Tibial nerve (tissue), 4 donors: ENCODE measurements at places on chromosomes 5 and 9.
A peak's percentile ranks its signal among the peaks of the same experiment; 100 is the strongest.

DNA sequence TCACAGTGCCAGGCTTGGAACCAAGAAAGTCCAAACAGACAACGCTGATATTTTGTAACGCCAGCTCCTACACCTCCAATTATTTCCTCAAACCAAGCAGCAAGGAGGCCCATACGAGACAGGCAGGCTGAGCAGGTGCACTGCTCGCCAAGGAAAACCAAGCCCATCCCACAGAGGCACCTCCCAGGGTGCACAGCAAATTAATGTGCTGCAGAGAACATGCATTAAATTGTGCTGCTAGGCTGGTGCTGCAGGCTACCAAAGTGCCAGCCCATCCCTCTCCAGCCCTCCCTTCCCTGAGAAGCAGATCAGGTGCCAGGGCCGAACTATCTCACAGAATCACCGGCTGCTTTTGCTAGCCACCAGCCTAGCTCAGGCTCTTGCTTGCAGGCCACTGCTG, 137.8 kb downstream of the PAX5 start:
- H3K27ac ChIP-seq = no peak overlapping the region
- peaks cover 10% of the 10 kb centered on the region for H3K27me3 ChIP-seq
- no peak overlapping the region for H3K4me3 ChIP-seq
- H3K4me1 ChIP-seq = no peaks in the 10 kb centered on the region
- no peaks in the 10 kb centered on the region for H3K36me3 ChIP-seq

GRCh38 chr9:77744841-77745430, 96.8 kb upstream of the GNA14 start:
- peaks cover 4% of the 10 kb centered on the region for H3K36me3 ChIP-seq
- no peak for DNase-seq
- no peak overlapping the region for H3K4me3 ChIP-seq
- no peak overlapping the region for H3K27ac ChIP-seq
- H3K4me1 ChIP-seq = no peaks in the 10 kb centered on the region

GRCh38 chr5:4518903-4519672, 621.0 kb upstream of the ADAMTS16 start:
- H3K27ac ChIP-seq = no peak overlapping the region
- H3K36me3 ChIP-seq = no peaks in the 10 kb centered on the region
- no peaks in the 10 kb centered on the region for H3K4me1 ChIP-seq
- DNase-seq = no peak
- H3K27me3 ChIP-seq = no peaks in the 10 kb centered on the region
- no peak overlapping the region for H3K4me3 ChIP-seq

GRCh38 chr5:174354571-174354970, 309.1 kb downstream of the NSG2 start:
- no peak overlapping the region for H3K4me3 ChIP-seq
- no peaks in the 10 kb centered on the region for H3K4me1 ChIP-seq
- DNase-seq = no peak
- no peaks in the 10 kb centered on the region for H3K36me3 ChIP-seq
- H3K27me3 ChIP-seq = no peaks in the 10 kb centered on the region

DNA sequence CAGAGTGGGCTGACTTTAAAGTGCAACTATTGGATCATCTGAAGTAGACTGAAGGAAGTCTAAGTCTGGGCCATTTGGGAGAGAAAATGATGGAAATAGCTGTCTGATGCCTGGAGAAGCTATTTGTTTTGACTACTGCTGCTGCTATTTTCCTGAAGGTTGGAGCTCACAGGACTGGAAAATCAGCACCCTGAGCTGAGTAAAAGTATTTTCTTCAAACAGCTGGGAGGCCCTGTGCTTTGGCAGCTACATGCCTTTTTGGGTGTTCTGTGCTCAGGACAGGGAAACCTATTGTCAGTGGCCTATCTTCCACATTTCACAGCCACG, 302.6 kb downstream of the ENC1 start:
- H3K27ac ChIP-seq = no peak overlapping the region
- no peaks in the 10 kb centered on the region for H3K27me3 ChIP-seq
- no peak overlapping the region for H3K4me3 ChIP-seq

DNA sequence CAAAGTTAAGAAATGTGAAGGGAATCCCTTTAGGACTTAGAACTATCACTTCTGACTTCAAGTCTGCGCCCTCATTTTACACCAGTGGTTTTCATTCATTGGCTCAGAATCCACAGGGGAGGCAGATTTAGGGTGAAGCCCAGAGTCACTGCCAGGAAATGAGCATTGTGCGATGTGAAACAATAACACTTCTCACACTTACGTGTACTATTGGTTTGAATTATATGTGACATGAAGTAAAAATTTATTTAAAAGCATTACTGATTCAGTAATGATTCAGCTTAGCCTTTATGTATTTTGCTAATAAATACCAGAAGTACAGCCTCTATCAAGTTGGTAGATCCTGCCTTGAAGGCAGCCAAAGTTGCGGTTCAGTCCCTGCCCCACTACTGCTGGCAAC, 98.6 kb downstream of the PAM start:
- no peaks in the 10 kb centered on the region for H3K4me1 ChIP-seq
- no peak overlapping the region for H3K4me3 ChIP-seq
- DNase-seq = no peak
- no peak overlapping the region for H3K27ac ChIP-seq

GRCh38 chr9:70043285-70043684, 363 bp upstream of the MAMDC2 start:
- peak overlapping the region; percentile 56 for H3K27ac ChIP-seq
- H3K36me3 ChIP-seq = no peaks in the 10 kb centered on the region
- no peaks in the 10 kb centered on the region for H3K27me3 ChIP-seq
- peaks cover 4% of the 10 kb centered on the region for H3K4me1 ChIP-seq

DNA sequence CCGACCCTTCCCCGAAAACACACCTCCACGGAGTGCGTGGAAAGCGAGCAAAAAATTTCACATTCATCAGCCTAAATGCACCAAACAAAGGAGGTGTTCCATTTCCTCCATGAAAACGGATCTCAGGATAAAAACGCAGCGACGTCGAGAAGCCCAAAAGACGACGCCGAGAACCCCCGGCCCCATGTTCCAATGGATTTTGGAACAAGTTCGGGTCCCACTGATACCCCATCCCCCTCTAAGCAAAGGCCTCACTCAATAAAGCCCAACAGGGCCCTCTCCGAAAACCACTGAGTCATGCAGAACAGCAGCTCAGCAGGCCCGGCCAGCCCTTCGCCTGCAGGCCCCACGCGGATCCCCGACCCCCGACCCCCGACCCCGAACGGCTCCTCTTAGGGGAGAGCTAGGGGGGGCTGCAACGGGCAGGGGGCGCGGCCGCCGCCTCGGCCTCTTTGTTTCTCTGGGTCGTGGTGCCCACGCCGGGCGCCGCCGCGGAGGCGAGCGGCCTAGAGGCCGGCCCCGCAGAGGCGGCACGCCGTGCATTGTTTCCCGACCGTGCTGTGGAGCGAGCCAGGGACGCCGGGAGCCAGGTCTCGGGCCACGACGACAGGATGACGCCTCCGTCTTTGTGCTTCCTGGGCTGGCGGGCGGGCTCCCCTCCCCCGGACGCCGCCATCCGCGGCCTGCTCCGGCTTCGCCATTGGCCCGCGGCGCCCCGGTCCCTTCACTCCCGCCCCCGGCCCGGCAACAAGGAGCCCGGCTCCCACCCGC, 915 bp downstream of the ZFAND5 start:
- peaks cover 24% of the 10 kb centered on the region for H3K4me1 ChIP-seq
- peaks cover 14% of the 10 kb centered on the region for H3K36me3 ChIP-seq
- H3K27ac ChIP-seq = peak overlapping the region; percentile 100
- H3K27me3 ChIP-seq = no peaks in the 10 kb centered on the region
- no peak for DNase-seq

- peaks cover 23% of the 10 kb centered on the region for H3K4me1 ChIP-seq
- peak overlapping the region; percentile 64 for H3K27ac ChIP-seq
- H3K27me3 ChIP-seq = no peaks in the 10 kb centered on the region
- H3K36me3 ChIP-seq = peaks cover 60% of the 10 kb centered on the region
- no peak for DNase-seq
- peak overlapping the region; percentile 32 for H3K4me3 ChIP-seq
Observed at GRCh38 chr9:95463148-95464060, 53.4 kb downstream of the PTCH1 start.

DNA sequence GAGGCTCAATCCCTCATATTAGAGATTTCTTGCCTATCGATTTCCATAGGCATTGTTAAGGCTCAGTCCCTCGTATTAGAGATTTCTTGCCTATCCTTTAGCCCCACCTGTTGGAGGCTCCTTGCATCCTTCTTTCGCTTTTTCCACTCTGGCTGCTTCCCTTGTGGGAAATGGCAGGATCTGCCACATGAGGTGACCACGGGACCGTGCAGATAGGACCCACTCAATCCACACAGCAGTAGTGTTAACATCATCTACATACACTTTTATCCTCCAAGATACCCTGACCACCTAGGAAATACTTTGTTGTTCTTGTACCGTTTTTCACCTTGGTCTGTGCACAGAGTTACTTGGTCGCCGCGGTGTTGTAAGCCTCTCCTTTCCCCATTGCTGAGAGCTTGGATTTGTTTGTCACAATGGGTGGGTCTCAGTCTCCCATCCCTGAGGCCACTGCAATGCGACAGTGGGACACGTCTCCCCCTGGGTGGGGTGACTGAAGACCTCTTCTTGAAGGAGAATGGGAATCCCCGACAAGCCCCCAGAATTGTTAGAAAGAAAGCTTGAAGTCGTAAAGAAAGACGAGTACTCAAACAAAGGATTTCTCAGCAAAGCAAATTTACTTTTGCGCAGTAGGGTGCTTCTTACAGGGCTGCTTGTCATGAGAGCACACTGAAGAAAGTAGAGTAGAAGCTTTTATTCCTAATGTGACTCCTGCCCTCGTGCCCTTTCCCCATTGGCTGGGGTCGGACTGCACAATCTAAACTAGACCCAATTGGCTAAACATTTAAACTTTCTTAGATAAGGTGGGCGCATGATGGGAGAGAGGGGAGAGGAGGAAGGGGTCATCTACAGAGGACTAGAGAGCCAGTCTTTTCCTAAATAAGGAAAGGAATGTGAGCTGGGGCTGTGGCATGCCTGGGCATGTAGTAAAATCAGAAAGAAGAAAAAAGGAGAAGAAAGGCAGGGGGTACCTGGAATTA, 19.8 kb downstream of the IFT74 start:
- no peaks in the 10 kb centered on the region for H3K36me3 ChIP-seq
- H3K4me1 ChIP-seq = no peaks in the 10 kb centered on the region
- no peak overlapping the region for H3K27ac ChIP-seq

- H3K4me1 ChIP-seq = no peaks in the 10 kb centered on the region
- H3K27ac ChIP-seq = no peak overlapping the region
- no peak overlapping the region for H3K4me3 ChIP-seq
Observed at GRCh38 chr5:125011014-125011413, 264.6 kb upstream of the ZNF608 start.

GRCh38 chr5:147826361-147826760, 5.1 kb downstream of the SPINK1 start:
- H3K4me3 ChIP-seq = no peak overlapping the region
- no peak for DNase-seq
- H3K36me3 ChIP-seq = no peaks in the 10 kb centered on the region
- no peak overlapping the region for H3K27ac ChIP-seq
- no peaks in the 10 kb centered on the region for H3K4me1 ChIP-seq
- H3K27me3 ChIP-seq = no peaks in the 10 kb centered on the region

DNA sequence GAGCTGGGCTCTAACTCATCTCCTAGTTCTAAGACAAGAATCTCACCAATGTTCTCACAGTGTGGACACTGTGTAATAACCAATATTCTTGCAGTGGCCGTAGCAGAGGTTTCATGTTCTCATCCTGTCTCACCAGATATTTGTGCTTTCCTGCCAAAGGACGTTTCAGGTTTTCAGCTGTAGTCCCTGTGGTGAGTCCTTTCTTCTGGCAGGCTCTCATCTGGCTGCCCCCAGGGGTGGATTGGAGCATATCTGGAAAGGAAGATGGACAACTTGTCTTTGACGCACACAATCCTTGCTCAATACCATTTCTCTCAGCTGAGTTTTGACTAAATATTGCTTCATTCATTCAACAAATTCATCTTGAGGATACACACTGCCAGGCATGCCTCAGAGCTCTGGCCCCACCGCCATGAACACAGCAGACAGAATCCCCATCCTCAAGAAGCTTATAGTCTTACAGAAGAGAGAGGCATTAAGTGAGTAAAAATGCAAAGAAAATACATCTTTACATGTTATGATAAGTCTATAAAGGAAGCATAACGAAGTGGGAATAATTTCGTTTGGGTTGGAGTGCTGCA, 33.8 kb upstream of the NEURL1B start:
- peaks cover 13% of the 10 kb centered on the region for H3K4me1 ChIP-seq
- no peaks in the 10 kb centered on the region for H3K27me3 ChIP-seq
- no peak overlapping the region for H3K4me3 ChIP-seq
- DNase-seq = no peak
- H3K36me3 ChIP-seq = no peaks in the 10 kb centered on the region
- no peak overlapping the region for H3K27ac ChIP-seq

DNA sequence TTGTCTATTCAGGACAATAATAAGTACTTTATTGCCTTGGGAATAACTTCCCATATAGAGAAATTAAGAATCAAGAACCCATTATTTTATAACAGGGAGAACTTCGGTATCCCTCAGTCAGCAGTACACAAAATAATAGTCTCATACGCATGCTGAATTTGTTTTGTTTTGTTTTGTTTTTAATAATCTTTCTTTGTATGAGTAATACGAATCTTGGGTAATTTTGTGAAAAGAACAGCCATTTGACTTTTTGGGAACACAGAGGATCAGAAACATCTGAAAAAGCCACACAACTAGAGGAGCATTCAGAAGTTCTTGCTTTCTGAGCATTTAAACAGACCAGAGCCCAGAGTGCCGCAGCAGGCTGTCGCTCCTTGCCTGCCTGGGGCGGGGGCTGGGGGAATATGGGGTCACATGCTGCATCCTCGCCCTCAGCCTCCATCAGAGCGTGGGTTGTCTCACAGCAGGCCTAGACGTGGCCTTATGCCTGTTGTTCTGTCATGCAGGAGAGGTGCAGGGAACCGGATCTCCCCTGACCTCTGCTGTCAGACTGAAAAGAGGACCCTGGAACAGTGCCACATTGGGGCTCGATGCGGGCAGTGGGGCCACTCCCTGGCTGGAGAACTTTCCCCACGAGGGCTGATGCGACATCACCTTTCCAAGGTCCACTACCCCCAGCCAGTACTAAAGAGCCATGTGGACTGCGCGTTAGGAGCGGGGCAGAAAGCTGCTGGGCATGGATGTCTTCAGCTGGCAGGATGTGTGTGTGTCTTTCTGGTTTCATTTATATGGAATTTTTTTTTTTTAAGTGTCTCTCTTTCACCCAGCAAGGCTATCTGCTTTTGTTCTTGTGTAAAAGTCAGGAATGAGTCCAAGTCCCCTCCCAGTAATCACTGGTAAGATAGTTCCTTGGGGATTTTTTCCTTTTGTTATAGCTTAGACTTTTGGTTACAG, 133.4 kb upstream of the OTULINL start:
- no peak for DNase-seq
- H3K36me3 ChIP-seq = no peaks in the 10 kb centered on the region
- no peaks in the 10 kb centered on the region for H3K27me3 ChIP-seq
- peaks cover 26% of the 10 kb centered on the region for H3K4me1 ChIP-seq

DNA sequence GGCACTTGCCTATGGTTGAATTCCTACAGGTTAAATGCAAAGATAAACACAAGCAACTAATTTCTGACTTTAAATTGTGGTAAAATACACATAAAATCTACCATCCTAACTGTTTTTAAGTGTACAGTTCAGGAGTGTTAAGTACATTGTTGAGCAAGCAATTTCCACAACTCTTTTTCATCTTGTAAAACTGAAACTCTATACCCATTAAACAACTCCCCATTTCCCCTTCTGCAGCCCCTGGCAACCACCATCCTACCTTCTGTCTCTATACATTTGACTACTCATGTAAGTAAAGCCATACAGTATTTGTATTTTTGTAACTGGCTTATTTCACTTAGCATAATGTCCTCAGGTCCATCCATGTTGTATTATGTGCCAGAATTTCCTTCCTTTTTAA, 38.5 kb upstream of the STX17 start:
- H3K4me1 ChIP-seq = no peaks in the 10 kb centered on the region
- H3K36me3 ChIP-seq = no peaks in the 10 kb centered on the region
- H3K27ac ChIP-seq = no peak overlapping the region
- no peaks in the 10 kb centered on the region for H3K27me3 ChIP-seq
- no peak for DNase-seq
